Stimulated activated CD8-positive, alpha-beta memory T cell treated with anti-CD3 and anti-CD28 coated beads, Interleukin-2, amount 100 ng/mL, for 1 hour (primary cell): ENCODE measurements at places on chromosomes 12 and 14.

GRCh38 chr12:80234667-80235066 lies 135.3 kb downstream of the OTOGL start:
- no peak for DNase-seq

- no peak for DNase-seq
These were observed 26.5 kb downstream of the TECPR2 start for GRCh38 chr14:102389246-102389645.

- no peak for DNase-seq
These were observed 388.6 kb downstream of the RAD51B start for GRCh38 chr14:68208218-68208617.

- no peak for DNase-seq
These were observed 217.4 kb downstream of the CRADD start for GRCh38 chr12:93894391-93895088.

GRCh38 chr12:112198120-112198733 lies 72.9 kb downstream of the TRAFD1 start:
- no peak for DNase-seq

GRCh38 chr14:76767681-76768656 lies 6.7 kb downstream of the VASH1 start:
- peak; percentile 21 for DNase-seq

- no peak for DNase-seq
These were observed 1.1 kb downstream of the ATP5F1B start for GRCh38 chr12:56644654-56645053.

DNA sequence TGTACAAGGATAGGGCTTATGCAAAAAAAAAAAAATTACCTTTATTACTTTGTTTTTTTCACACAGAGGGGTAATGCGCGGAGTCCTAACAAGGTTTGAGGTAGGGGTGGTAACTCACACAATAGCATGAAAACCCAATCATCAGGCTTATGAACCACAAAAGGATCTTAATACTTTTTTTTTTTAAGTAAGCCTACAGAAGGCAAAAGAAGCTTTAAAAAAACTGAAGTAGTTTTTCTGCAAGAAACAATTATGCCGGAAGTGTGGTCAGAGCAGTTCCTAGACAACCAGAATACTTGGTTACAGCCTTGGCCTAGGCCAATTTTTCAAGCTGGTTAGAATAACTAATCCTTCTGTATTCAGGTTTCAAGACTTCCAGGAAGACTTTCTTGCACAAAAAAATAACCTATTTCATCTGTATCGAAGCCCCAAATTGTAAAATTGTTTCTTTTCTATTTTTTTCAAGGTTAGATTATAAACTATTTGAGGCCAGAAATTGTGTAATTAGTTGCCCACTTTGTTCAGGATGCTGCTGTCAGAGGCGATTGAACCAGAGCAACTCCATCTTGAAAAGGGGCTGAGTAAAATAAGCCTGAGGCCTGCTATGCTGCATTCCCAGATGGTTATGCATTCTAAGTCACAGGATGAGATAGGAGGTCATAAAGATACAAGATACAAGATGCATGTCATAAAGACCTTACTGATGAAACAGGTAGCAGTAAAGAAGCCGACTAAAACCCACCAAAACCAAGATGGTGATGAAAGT lies 1.8 kb upstream of the GNS start:
- DNase-seq = no peak

GRCh38 chr12:7917392-7918267 lies 18.4 kb downstream of the SLC2A3 start:
- no peak for DNase-seq

DNA sequence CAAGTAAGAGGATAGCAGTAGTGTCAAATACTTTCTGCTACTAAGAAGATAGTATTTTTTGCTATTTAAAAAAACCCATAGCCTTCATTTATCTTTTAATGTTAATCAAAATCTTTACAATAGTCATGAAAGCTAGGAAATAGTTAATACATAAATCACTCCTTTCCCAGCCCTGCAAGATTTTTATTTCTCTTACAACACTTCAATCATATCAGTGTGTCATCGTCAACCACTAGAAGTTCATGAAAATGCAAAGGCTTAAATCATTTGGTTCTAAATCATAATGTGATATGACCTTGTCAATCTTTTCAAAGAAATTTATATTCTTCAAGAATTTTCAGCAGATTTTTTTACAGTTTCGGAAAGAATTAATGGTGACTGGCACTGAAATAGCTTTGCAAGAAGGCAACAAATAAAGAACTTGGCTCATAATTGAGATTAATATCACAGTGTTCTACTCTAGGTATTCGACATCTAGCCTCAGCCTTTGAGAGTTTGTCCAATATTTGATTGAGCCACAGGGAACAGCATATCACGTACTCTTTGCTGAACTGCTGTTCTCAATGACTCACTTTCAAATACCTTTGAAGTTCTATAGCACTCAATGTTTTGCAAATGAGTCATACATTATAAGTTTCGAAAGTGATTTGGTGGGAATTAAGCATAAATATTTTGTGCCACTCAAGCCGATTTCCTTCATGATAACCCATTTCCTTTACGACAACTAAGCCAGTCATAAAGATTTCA lies 384.0 kb upstream of the FOXG1 start:
- no peak for DNase-seq

- no peak for DNase-seq
These were observed 69.1 kb downstream of the C14orf132 start for GRCh38 chr14:96108061-96108795.

DNA sequence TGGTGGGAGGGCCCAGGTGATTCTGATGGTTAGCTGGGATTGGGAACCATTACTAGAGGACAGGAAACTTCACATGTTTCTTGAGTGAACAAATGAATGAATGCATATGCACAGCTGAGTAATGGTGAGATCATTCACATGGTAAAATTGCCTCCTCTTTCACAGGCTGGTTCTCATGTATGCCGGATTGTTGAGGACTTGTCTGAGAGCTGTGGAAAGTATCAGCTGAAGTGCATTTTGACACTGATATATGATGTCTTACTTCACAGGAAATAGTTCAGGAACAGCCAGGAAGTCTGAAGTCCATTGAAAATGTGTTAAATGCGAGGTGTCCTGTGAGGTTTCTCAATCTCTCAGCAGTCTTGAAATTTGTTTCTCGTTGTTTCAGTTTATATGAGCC lies 77.6 kb upstream of the DACT1 start:
- no peak for DNase-seq
